ENCODE measurements at places on chromosomes 2 and 18. TPM values are rescaled to one million over a fixed set of nuclear protein-coding genes. Genes with fewer than 3 reads are reported as not detected.
A peak's percentile ranks its signal among the peaks of the same experiment; 100 is the strongest.

The FAM110C gene
- 6.4 TPM for total RNA-seq

The MLPH gene
- 7.7 TPM for total RNA-seq

The ACMSD gene
- total RNA-seq, result not detected

The FNDC4 gene
- 8.1 TPM for total RNA-seq

The SERPINB3 gene
- total RNA-seq, result not detected

The GREB1 gene
- 22.9 TPM for total RNA-seq

DNA sequence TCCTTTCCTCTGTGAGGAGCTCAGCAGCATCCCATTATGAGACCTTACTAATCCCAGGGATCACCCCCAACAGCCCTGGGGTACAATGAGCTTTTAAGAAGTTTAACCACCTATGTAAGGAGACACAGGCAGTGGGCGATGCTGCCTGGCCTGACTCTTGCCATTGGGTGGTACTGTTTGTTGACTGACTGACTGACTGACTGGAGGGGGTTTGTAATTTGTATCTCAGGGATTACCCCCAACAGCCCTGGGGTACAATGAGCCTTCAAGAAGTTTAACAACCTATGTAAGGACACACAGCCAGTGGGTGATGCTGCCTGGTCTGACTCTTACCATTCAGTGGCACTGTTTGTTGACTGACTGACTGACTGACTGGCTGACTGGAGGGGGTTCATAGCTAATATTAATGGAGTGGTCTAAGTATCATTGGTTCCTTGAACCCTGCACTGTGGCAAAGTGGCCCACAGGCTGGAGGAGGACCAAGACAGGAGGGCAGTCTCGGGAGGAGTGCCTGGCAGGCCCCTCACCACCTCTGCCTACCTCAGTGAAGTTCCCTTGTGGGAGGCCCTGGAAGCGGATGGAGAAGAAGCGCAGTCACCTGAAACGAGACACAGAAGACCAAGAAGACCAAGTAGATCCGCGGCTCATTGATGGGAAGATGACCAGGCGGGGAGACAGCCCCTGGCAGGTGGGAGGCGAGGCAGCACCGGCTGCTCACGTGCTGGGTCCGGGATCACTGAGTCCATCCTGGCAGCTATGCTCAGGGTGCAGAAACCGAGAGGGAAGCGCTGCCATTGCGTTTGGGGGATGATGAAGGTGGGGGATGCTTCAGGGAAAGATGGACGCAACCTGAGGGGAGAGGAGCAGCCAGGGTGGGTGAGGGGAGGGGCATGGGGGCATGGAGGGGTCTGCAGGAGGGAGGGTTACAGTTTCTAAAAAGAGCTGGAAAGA lies 7.6 kb downstream of the PROC start:
- peaks cover 6% of the 10 kb centered on the region for H3K4me1 ChIP-seq
- no peak overlapping the region for H3K4me3 ChIP-seq
- no peak overlapping the region for H3K27ac ChIP-seq
- DNase-seq, result no peak

GRCh38 chr18:54830260-54830659 lies 2.0 kb downstream of the RAB27B start:
- peaks cover 4% of the 10 kb centered on the region for H3K36me3 ChIP-seq
- H3K27ac ChIP-seq, result no peak overlapping the region
- peaks cover 17% of the 10 kb centered on the region for H3K4me1 ChIP-seq
- H3K4me3 ChIP-seq, result no peak overlapping the region

DNA sequence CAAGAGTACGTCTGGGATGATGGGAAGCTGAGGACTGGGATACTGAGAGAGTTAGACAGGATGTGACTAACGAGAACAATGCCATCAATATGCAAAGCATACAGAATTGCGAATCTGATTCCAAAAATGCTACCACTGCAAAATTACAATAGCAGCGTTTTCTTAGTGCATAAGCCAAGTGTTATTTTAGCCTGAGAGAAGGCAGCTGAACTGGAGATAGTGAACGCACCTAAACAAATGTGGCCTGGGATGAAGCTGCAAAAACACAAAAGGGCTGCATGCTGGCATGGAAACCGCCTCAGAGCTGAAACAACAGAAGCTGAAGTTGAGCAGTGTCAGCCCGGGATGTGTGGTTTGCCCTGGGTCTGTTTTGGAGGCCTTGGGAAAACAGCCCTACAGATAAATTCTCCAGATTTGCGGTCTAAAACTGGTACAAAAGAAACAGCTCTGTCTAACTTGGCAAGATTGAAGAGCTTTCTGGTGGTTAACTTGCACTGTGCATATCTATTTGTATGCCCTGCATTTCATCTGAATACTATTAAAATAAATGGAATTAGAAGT lies 45.5 kb downstream of the LYPD6 start:
- DNase-seq, result no peak
- peaks cover 2% of the 10 kb centered on the region for H3K36me3 ChIP-seq
- peaks cover 16% of the 10 kb centered on the region for H3K27me3 ChIP-seq
- no peak overlapping the region for H3K27ac ChIP-seq

DNA sequence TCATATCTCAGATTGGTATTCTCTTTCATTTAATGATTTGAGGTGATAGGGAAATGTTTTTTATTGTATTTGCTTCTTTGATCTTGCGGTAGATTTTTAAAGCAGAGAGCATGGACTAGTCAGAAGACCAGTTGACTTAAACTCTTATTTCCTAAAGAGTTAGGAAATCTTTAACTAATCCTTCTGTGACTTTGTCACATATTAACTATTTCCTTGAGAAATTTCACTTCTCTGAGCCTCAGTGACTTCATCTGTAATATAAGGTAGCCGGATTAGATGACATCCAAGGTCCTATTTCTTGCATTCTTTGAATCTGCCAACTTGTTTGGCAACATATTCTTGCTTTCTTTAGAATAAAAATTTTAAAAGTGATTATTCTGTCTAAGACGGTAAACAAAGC lies 55.6 kb downstream of the MTX2 start:
- H3K4me1 ChIP-seq, result peaks cover 18% of the 10 kb centered on the region
- H3K36me3 ChIP-seq, result peaks cover 9% of the 10 kb centered on the region
- no peaks in the 10 kb centered on the region for H3K27me3 ChIP-seq
- no peak for DNase-seq
- H3K27ac ChIP-seq, result peak overlapping the region; percentile 35
- H3K4me3 ChIP-seq, result no peak overlapping the region

GRCh38 chr18:26474542-26474941 lies 73.8 kb downstream of the KCTD1 start:
- peaks cover 22% of the 10 kb centered on the region for H3K36me3 ChIP-seq
- no peak overlapping the region for H3K4me3 ChIP-seq
- peaks cover 49% of the 10 kb centered on the region for H3K4me1 ChIP-seq
- H3K27me3 ChIP-seq, result no peaks in the 10 kb centered on the region
- H3K27ac ChIP-seq, result no peak overlapping the region

DNA sequence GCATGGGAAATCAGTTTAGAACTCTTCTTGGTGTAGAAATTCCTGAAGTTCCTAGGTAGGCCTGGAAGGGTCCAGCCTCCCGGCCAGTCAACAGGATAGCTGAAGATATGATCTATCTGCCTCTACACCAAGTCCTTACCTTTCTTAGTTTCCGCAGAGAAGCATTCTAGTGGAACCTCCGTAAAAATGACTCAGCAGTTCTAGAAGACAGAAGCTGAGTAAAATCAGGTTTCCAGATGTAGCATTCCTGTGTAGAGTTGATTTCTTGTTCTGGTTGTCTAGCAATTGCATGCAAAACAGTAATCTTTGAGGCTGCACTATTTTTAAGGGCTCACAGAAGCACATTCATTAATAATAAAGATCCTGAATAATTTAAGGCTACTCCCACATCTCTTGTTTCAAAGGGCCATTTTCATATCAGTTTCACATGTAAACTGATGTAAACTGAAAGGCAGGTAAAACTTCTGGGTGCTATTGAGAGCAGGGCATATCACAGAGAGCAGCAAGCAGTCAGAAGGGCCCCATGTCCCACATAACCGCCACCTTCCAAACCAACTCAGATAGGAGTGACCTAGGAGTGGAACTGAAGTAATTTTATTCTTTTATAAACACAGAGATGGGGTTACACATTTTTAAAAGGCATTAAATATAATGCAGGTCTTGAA lies 3.2 kb upstream of the DYTN start:
- no peak overlapping the region for H3K4me3 ChIP-seq
- H3K27me3 ChIP-seq, result peaks cover 10% of the 10 kb centered on the region
- H3K4me1 ChIP-seq, result no peaks in the 10 kb centered on the region

DNA sequence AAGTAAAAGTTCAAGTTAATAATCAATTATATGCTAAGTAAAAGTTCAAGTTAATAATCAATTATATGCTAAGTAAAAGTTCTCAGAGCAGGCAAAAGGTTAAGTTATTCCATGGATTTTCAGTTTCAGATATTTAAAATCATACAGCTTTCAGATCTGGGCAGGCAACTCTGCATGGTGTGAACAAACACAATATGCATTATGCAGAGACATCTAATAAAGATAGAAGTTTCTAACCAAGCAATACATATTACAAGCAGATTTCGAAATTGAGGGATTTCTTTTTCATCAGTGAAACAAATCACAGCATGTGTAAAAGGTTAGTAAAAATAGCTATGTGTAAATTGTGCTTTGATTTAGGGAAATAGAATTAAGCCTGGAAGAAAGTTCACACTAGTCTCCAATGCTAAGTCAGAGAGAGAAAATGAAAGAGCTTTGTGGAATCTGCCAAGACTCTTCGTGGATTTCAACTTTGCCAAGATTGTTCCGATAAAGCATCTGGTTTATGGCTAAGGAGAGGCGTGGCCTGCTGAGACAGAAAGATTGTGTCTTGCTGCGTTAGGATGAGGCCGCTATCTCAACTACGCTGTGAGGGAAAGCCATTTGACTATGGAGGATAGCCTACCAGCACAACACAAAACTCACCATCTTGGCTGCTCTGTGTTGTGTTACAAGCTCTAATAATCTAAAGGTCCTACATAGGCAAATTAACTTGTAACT lies 60.1 kb upstream of the SLC16A14 start:
- no peaks in the 10 kb centered on the region for H3K4me1 ChIP-seq
- H3K27me3 ChIP-seq, result peaks cover 11% of the 10 kb centered on the region
- H3K27ac ChIP-seq, result no peak overlapping the region
- no peaks in the 10 kb centered on the region for H3K36me3 ChIP-seq

GRCh38 chr2:71070294-71071093 lies 2.0 kb downstream of the NAGK start:
- DNase-seq, result no peak

DNA sequence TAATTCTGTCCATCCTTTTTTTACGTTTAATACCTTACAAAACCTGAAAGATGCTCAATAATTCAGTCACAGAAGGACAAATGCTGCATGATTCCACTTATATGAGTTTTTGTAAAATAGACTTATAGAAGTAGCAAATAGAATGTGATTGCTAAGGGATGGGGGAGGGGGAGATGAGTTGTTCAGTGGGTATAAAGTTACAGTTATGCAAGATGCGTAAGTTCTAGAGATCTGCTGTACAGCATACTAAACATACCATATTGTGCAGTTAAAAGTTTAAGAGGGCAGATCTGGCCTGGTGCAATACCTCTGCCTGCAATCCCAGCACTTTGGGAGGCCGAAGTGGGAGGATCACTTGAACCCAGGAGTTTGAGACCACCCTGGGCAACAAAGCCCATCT lies 78.8 kb downstream of the TET3 start:
- H3K4me3 ChIP-seq, result no peak overlapping the region
- H3K27me3 ChIP-seq, result no peaks in the 10 kb centered on the region
- H3K27ac ChIP-seq, result no peak overlapping the region
- DNase-seq, result no peak

All from mesothelial cell of epicardium (in vitro differentiated cells).